ENCODE measurements at places on chromosomes 5 and 9.

GRCh38 chr9:136024286-136024685, 63.1 kb upstream of the UBAC1 start:
- DNase-seq, result no peak

- peak; percentile 6 for DNase-seq
These were observed at the start of gene CCDC152 for GRCh38 chr5:42756606-42757601. TSS of gene CCDC152 (plus strand) at chr5:42756818. CDS start at chr5:42759122, 2,304 bp downstream.

DNA sequence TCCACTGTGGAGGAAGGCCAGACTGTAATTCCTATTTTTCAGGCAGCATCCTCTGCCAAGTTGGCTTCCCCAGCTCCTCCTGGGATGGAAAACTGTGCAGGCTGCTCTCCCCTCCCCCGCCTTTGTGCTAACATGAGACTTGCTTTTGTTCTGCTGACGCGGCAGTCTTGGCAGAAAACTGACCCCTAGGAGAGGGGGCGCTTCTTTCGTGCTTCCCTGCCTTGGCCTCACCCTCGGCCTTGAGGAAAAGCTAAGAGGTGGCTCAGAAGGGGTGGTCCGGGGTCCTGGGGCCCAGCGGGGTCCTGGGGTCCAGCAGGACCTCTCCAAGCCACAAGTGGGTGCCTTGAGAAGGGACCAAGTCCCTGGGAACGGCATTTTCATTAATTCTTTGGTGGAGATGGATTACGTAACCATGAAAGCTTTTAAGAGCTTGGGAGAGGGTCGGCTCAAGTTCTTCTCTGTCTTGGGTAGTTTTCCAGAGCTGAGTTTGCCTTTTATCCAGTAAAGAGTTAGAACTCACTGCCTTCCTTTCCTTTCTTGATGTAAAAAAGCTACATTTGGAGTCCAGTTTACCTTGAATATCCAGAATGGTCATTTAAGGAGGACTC, 51.0 kb downstream of the SH3PXD2B start:
- DNase-seq, result no peak

DNA sequence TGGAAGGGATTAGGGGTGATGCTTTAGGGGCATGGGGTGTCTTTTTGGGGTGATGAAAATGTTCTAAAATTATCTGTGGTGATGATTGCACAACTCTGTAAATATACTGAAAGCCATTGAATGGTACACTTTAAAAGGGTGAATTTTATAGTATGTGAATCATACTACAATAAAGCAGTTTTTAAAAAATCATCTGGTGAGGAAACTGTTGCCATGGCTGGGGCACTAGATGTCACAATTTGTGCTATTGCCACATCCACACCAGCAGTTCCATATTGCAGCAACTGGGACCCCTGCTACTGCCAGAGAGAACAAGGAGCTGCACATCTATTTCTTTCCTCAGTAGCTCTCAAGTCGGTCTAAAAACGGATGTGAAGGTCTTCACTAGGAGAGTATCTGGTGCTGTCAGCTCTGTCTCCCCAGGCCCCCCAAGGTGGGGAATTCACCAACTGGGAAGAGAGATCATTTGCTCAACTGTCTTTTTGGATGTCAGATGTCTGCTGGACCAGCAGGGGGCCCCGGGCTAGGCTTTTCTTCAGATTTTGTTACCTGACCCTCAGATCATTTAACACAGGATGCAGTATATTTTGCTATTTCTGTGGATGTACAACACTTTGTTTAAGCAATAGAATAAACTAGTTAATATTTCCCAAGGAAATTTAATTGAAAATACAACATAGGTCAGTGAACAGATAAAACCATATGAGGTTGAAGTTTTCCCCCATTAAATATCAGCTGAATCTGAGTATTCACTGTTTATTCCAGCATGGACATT, 13.2 kb downstream of the CMYA5 start:
- DNase-seq, result peak; percentile 62

GRCh38 chr9:79542735-79543620, 28.8 kb upstream of the TLE4 start:
- DNase-seq, result no peak

DNA sequence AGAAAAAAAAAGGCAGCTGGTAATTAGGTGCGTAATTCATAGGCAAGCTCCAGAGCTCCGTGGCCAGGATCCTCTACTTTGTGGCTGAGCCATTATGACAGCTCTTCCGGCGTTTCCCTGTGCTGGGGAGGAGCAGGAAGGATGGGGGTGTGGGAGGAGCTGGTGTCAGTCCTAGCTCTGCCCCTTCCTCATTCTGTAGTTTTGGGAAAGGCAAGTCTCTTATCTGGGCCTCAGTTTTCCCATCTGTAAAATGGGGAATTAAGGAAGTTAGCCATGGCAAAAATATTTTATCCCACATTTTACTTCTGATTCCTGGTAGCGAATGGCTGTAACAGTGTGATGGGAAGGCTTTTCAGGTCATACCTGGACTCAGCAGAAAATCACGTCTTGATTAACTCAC, 81.1 kb downstream of the SEC61B start:
- DNase-seq, result no peak

GRCh38 chr9:86041311-86041741, 58.0 kb downstream of the GOLM1 start:
- peak; percentile 77 for DNase-seq

DNA sequence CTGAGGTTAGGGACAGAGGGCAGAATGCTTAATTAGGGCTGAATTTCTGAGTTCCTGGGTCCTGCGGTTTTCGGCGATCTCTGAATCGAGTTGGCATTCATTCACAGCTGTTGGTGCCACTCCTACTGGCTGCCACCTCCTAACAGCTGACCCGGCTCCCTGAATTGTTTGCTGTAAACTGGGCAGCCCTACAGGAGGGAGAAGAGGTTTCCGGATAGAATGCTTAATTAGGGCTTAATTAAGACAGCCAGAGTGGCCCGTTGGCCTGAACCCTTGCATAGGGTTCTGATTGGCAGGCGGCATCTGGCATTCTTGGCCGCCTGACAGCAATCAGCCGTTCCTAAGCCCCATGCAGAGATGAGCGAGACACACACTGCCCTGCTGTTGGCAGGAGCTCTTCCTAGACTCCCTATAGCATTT, 25.7 kb downstream of the FRMPD1 start:
- no peak for DNase-seq

DNA sequence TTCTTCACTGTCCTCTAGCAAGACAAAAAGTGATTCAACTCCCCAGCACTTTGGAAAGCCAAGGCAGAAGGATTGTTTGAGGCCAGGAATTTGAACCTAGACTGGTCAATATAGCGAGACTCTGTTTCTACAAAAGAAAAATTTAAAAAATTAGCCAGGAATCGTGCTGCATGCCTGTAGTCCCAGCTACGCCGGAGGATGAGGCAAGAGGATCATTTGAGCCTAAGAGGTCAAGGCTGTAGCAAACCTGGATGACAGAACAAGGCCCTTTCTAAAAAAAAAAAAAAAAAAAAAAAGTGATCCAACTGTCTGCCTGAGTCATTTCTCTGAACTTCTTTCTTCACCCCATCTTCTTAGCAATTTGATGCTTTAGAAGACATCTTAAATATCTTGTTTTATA, 12.4 kb downstream of the ITGA2 start:
- no peak for DNase-seq

- DNase-seq, result no peak
These were observed 7.3 kb upstream of the AMBP start for GRCh38 chr9:114085387-114085789.

DNA sequence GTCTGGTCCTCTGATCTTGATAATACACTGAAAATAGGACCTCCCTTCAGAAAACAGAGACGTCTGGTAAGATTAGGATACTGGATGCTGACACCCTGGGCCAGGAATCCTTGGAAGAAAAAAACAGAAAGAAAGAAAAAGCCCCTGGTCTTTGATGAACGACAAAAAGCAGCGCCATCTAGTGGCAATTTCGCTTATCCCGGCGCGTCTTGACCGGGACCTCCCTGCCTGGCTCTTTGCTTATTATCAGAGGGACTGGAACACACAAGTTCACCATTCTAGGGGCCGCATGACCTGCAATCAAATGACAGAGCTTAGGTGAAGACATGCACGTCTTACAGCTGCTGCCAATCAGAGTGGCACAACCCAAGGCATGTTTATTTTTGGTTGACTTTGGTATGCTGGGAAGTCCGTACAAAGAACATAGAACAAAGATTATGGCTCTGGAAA, 114.9 kb upstream of the NFIB start:
- DNase-seq, result peak; percentile 72

DNA sequence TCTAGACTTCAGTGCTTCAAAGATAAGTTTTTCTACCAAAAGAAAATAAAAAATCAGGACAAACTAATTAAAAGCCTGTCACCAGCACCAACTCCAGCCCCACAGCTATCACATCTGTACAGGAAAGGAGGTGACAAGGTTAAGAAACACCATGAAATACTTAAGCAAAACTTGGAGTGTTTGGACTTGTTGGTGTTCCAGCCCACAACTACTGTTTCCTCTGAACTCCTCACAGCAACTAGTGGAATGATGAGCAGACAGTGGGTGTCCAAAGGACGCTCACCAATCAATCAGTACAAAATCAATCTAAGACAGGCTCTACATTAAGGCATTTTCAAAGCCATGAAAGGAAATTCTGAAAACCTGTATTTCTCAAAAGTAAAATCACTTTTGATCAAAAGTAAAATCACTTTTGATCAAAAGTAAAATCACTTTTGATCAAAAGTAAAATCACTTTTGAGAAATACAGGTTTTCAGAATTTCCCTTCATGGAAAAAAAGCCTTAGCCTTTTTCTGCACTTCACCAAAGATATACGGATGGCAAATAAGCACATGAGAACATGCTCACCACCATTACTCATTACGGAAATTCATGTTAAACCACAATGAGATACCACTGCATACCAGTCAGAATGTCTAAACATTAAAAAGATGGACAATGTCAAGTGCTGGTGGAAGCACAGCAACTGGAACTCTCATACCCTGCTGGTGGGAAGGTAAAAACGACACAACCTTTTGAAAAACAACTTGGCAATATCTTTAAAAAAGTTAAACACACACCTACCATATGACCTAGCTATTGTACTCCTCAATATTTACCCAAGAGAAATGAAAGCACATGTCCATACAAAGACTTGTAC, 79.7 kb downstream of the MED27 start:
- DNase-seq, result peak; percentile 46

DNA sequence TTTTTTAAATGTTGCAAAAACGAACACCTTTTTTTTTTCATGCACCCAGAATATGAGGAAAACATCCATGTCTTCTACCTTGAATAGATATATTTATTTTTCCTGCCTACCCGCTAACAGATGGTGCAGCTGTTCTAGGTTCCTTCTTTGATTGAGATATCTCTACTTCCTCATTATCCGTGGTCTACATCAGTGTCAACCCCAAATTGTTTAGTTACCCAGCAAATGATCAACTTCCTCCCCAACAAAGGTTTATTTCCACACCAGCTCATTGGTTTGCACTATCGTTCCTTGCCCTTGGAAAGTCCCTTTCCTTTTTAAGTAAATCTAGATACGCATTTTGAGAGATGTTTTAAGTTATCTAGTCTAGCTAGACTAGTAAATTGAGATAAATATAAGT, 166.4 kb downstream of the PRR16 start:
- no peak for DNase-seq

- DNase-seq, result no peak
These were observed 244.2 kb upstream of the DAB2 start for GRCh38 chr5:39668980-39669379.

DNA sequence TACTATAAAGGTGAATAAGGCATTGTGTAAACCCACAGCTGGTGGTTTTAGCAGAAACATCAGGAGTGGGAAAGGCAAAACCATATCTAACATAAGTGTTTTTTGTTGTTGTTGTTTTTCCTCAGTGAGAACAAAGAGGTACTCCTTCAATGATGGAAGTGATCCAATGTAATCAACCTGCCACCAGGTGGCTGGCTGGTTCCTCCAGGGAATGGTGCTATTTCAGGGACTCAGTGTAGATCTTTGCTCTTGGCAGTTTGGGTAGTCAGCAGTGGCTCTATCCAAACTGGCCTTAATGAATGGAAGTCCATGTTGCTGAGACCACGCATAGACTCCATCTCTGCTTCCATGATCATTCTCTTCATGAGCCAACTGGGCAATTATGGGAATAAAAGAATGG, 10.8 kb downstream of the DMRTA1 start:
- DNase-seq, result no peak

GRCh38 chr5:111968459-111968858, 211.5 kb upstream of the NREP start:
- peak; percentile 65 for DNase-seq

DNA sequence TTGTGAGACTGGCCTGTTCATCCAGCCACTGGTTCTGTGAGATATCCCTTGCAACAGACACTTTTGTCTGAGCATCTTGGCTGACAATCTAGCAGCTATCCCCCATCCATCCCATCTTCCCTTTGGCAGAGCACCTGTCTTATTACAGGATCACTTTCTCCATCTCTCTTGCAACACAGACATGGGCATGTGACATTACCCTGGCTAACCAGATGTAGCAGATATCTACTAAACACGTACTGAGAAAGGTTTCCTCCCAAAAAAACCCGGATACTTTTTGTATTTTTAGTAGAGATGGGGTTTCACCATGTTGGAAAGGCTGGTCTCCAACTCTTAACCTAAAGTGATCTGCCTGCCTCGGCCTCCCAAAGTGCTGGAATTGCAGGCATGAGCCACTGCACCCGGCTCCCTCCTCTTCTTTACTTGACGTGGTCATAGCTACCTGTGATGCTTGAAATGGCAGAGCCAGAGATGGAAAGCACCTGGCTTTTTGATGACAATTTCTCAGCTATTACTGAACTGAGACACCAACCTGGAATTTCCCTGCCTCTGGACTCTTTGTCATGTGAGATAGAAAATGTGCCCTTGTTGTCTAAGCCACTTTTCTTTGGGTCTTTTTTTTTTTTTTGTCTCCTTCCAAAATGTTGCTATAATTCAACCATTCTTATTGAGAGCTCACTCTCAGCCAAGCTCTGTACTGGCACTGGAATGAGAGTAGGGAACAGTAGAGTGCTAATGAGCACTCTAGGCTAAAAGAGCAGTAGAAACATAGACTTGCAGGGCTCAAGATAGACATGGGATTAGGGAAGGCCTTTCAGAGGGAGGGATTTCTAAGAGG, 32.6 kb downstream of the FNBP1 start:
- no peak for DNase-seq

- DNase-seq, result no peak
These were observed 5.8 kb upstream of the CARNMT1 start for GRCh38 chr9:75033791-75034473.

GRCh38 chr9:114804505-114804904, 1.3 kb downstream of the TNFSF15 start:
- peak; percentile 48 for DNase-seq

GRCh38 chr9:123954518-123955280, 24.8 kb upstream of the DENND1A start:
- DNase-seq, result peak; percentile 52

All from GM03348 (cell line).